ENCODE measurements at places on chromosomes 3 and 15.

GRCh38 chr15:41043276-41043951, 72.7 kb downstream of the INO80 start:
- no peak for DNase-seq

DNA sequence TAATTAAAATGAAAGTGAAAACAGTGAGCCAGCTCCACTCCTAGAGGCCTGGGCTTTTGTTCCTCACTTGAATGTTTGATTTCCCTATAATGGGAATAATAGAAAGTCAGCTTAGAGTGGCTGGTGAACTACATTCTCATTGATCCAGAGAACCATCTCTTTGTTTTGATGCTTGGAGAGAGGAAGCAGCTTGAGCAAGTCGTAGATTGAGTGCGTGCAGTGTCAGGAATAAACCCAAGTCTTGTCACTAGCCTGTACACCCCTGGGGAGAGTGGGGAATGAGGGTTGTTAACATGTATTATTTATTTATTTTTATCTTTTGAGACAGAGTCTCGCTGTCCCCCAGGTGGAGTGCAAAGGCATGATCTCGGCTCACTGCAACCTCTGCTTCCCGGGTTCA, 885 bp upstream of the LSG1 start:
- DNase-seq = no peak

DNA sequence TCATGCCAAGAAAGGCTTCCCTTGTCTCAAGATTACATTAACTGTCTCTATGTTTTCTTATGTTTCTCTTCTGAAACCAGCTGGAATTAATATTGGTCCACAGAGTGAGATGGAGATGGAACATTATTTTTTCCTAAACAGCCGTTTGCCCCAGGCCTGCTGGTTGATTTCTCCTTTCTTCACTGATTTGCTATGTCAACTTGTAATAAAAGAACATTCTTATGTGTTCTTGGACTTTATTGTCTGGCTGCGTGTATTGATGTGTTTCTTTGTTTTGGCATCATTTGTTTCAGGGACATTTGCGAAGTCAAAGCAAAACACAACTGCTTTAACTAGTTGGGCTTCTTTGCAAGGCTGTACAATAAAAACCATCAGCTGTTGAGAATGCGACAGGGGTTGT, 168.5 kb downstream of the FAM43A start:
- no peak for DNase-seq

GRCh38 chr3:30124435-30125370, 481.7 kb upstream of the TGFBR2 start:
- no peak for DNase-seq

DNA sequence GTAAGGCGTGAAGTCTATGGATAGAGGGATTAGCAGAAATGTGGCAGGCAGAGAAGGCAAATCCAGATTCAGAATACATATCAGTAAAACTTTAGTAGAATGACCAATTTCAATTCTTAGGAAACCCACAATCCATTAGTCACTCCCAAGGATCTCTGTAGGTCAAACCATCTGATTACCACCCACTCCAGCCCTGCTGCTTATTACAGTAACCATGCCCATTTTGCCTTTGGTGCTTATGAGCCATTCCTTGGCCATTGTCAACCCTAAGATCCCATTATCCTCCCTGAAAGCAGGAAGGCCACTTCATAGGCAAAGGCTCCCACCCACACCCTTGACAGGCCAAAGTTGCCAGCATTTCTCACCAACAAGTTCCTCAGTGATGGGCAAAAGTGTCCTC, 5.1 kb upstream of the KLHL40 start:
- no peak for DNase-seq

GRCh38 chr3:101010296-101010695, 17.1 kb upstream of the ABI3BP start:
- no peak for DNase-seq

GRCh38 chr3:54307566-54308180, 185.3 kb downstream of the CACNA2D3 start:
- no peak for DNase-seq

DNA sequence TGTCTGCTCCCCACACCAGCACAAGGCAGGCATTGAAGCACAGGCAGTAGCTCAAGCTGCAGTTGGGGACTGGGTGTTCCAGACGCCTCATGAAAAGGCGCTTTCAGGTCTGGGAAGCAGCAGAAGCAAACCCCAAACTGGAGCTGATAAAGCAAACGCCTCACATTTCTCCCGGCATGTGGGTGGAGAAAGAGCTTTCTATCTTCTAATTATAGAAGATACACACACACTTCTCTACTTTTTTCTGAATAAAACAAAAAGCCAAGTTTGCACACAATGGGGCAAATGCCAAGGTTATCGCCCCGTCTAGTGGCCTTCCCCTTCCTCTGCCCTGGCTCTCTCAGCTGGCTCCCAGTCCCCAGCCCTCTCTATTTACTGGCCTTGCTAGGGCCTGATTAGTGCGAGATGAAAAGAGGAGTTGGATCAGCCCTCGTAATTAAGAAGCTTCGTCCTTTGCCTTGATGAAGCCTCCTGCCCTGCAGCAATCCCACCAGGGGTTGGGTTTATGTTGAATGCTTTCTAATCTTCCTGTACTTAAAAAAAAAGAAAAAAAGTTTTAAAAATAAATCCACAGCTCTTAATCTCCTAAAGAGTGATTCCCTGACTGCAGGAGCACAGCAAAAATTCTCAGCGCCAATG, 120.2 kb downstream of the MEGF11 start:
- DNase-seq = no peak

DNA sequence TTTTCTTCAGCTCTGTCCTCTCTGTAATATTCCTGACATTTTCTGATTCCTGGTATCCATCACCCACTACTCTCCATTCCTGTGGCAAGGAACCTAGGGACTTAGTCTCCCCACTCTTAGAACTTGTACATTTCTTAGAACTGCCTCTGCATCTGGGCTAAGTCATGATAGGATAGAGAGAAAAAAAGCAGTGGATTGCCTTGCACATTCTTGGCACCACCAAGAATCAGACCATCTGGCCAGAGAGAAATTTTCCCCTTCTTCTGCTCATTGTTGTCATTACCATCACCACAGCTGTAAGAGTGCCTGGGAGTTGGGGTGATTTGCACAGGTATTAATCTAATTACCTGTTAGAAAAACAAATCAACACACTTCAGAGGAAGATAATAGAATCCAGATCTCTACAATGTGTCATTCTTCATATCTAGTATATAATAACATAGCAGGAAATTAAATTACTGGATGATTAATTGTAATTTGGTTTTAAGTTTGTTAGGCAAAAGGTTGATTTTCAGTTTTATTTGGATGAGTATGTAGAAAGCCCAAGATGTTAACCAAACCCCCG, 264.8 kb upstream of the ZPLD1 start:
- DNase-seq = no peak

- DNase-seq = no peak
These were observed 7.2 kb upstream of the OTOL1 start for GRCh38 chr3:161489395-161489794.

DNA sequence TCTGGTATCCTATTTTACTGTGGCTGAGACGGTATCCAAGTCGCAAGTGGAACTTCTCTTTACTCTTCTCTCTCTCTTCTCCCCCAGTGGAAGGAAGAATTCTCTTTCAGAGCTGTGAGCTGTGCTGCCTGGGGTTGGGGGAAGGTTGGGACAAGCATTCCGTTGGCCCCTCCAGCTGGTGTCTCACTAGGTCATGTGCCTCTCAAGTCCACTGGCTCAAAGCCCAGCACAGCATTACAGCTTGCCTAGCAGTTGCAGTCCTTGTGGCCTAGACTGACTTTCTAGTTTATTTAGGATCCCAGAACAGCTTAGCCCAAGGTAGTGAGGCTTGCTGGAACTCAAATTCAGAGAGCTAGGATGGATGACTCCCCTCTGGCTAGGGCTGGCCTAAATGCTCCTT, 76.1 kb upstream of the SPATA16 start:
- no peak for DNase-seq

GRCh38 chr3:45225465-45226205, 452 bp downstream of the TMEM158 start:
- DNase-seq = peak; percentile 20

All from activated CD8-positive, alpha-beta memory T cell treated with anti-CD3 and anti-CD28 coated beads for 48 hours (primary cell).